ENCODE measurements at places on chromosomes 5 and 9. TPM values are rescaled to one million over a fixed set of nuclear protein-coding genes. Genes with fewer than 3 reads are reported as not detected.

LHX6 gene
- under 0.01 TPM for total RNA-seq

LIFR gene
- 10.4 TPM for total RNA-seq

TAS2R1 gene
- total RNA-seq: not detected

WHRN gene
- total RNA-seq: 0.28 TPM

ANXA1 gene
- total RNA-seq: 637 TPM

GLRA1 gene
- total RNA-seq: not detected

FBP1 gene
- total RNA-seq: not detected

PAIP2 gene
- total RNA-seq: 41.9 TPM

RASEF gene
- under 0.01 TPM for total RNA-seq

TRIM36 gene
- total RNA-seq: 0.18 TPM

SLC22A4 gene
- 2.8 TPM for total RNA-seq

- DNase-seq: no peak
Measured at GRCh38 chr5:119011186-119011585, 22.8 kb upstream of the DTWD2 start.

DNA sequence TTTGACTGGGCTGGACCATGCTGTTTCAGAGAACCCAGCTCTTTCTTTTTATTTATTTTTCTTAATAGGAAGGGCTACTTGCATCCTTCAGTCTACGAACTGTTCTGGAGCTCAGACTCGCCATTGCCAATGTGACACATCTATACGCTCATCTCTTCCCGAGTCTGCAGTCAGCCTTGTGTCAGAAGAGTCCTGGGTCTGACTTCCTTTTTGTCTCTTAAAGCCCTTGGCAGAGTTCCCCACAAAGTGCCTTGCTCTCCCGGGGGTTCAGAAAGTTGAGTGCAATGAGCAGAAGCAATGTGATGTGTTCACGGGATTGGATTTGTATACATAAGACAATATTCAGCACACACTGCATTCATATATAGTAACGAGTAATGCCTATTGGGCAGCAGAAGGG, 140.4 kb downstream of the ATPSCKMT start:
- DNase-seq: peak; percentile 6

DNA sequence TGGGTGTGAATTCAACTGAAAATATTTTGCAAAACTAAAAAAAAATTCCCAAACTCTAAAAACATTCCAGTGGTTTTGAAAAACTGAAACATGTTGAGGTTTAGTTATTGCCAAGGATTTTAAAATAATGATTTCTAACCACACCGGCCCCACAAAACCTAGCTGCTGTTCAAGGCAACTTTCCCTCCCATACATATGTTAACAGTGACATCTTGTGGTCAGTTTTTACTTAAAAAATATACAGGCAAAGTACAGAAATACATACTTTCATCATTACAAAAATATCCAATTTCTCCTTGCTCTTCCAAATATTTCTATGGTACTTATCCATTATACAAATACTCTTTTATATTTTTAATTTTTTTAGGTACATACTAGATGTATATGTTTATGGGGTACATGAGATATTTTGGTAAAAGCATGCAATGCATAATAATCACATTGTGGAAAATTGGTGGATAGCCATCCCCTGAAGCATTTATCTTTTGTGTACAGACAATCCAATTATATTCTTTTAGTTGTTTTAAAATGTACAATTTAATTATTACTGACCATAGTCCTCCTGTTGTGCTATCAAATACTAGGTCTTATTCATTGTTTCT, 34.4 kb upstream of the MRPS30 start:
- DNase-seq: peak; percentile 52

- no peak for DNase-seq
Measured at GRCh38 chr9:89375191-89375760, 57.0 kb downstream of the SECISBP2 start.

GRCh38 chr5:51225789-51226742, 157.2 kb upstream of the ISL1 start:
- no peak for DNase-seq

DNA sequence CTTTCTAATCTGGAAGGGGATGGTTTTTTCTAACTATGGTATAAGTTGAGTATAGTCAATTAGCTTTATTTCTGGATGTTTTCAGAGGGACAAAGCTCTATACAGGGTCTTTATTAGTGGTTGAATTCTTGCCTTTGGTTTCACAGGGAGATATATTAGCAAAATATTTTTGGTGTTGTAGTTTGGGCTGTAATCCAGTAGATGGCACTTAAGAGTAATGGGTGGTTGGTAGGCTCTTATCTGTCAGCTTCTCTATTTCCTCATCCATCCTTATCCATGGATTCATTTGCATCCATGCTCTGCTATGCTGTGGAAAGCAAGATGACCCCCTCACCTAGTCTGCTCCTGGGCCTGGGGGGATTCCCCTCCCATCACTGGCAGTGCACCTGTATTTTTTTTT, 363.6 kb upstream of the CYLC2 start:
- DNase-seq: no peak

DNA sequence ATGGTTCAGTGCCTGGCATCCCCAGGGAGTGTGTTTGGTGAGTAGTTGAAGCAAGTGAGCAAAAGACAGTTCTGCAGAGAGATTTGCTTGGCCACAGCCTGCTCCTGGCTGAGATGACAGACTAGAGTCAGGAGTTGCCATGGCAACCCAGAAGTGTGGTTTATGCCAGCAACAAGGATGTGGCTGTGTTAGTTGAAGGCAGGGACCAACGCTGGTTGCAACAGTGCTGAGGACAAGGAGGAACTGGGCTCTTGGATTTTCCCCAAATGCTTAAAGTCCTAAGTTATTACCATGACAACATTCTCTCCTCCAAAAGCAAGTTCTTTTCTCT, 2.7 kb downstream of the NXNL2 start:
- DNase-seq: peak; percentile 87

GRCh38 chr5:113451797-113452196, 17.0 kb upstream of the TSSK1B start:
- DNase-seq: no peak

- DNase-seq: no peak
Measured at GRCh38 chr9:119802621-119803020, 433.4 kb upstream of the BRINP1 start.

GRCh38 chr5:61132559-61132958, 29.7 kb downstream of the SMIM15 start:
- DNase-seq: peak; percentile 38

DNA sequence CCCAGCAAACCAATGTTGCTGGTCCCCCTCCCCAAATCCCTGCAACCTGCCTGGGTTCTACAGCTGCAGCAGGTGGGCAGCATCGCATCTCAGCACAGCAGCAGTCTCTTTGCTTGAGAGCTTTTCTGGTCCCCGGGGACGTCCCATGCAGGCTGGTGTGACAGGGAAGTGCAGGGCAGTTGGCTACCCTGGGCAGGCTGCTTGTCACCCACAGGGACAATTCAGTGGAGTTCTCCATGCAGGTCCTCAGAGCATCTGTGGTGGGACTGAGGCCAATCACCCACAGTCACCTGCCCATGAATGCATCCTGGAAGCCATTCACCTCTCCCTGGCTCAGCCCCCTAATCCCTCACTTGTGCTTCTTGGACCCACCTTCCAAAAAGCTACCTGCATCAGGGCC, 43.9 kb upstream of the SEMA4D start:
- DNase-seq: no peak

GRCh38 chr9:128242828-128243214, 33.0 kb downstream of the GOLGA2 start:
- no peak for DNase-seq

- DNase-seq: no peak
Measured at GRCh38 chr5:40680741-40681362, 1.1 kb downstream of the PTGER4 start.

- DNase-seq: no peak
Measured at GRCh38 chr9:26727471-26727870, 165.1 kb downstream of the CAAP1 start.

- no peak for DNase-seq
Measured at GRCh38 chr5:132301344-132302271, 7.4 kb downstream of the SLC22A4 start.

DNA sequence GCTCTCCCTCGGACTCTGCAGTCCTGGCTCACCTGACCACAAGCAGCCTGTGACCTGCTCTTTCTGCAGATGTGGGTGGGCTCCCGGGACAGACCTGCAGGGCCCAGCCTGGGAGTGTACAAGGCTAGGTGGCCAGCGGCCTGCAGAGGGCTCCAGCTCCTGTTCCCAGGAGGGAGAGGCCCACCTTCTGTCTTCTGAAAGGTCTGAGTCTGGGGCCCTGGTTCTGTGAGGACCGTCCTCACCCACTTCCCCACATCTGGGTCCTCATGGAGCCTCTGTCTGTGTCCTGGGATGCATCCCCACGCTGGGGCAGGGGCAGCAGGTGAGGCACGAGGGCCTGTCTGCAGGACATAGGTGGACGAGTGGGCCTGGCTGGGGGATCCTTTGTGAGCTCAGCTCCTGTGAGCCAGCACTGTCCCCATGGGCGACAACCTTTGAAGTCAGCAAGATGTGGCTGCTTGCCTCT, 43.7 kb downstream of the PHF2 start:
- DNase-seq: no peak

DNA sequence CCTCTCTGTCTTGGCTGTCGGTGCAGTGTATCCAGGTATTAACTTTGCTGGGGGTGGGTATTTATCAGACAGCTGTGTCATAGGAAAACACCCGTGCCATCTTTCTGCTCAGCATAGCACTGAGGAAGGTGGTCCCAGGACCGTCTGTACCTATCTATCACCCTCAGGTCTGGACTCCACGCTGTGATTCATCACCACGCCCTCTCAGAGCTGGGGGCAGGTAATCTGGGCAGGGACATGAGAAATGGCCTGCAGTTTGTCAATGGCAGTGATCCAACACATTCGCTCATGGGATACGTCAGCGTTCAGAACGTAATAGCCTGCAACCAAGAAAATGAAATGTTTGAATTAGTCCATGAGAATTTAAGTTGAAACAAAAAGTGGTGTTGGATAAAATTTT, 151.6 kb upstream of the MAP1B start:
- no peak for DNase-seq

DNA sequence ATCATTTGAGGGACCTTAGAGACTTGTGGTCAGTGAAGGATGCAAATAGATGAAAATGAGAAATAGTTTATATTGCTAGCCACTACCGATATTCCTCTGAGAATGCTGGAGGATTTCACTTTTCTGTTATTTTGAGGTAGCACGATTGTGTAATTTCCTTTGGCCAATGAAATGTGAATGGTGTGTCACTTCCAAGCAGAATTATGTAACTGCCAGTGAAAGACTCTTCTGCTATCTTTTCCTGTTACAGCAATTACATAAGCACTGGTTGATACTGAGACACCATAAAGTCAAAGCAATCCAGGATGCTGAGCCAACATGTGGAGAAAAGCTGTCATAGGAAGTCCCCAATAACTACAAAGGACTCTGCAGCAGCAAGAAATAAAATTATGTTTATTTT, 3.6 kb upstream of the PCDHA2 start:
- DNase-seq: no peak

- DNase-seq: peak; percentile 78
Measured at GRCh38 chr9:122819791-122820489, 8.4 kb downstream of the PDCL start.

DNA sequence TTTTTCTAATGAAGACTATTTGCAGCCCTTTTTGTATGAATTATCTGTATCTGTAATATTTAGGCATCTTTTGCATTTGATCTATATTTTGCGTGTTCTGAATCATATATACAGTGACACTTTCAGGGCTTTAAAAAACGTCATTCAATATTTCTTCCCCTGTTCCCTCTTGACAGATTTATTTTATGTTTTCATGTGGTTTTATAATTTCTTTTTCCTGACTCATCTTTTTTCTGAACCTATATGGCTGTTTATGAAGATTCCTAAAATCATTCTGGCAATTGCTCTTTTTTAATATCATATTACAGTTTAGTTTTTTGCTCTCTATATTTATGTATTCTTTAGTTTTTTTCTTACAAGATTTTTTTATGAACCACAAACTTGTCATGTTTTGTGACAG, 67.6 kb downstream of the SMARCA2 start:
- DNase-seq: no peak

DNA sequence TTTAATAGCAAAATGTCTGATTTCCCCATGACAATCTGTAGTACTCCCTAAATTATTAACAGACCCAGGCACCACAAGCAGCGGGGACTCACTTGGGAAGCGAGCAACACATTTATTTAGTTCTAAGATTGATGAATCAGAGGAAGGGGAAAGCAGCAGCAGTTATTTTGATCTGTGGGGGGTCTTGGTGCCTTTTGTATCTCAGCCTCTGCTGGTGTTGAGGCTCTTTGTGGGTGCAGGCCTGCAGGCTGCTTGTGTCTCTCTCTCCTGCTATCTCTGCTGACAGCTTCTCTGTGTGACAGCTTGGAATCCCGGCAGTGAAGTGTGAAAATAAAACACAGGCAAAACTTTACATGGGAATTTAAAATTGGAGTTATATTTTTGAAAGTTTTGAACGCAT, 878.2 kb upstream of the DMAC1 start:
- no peak for DNase-seq

- peak; percentile 75 for DNase-seq
Measured at GRCh38 chr5:53934151-53934820, 373.8 kb downstream of the NDUFS4 start.

DNA sequence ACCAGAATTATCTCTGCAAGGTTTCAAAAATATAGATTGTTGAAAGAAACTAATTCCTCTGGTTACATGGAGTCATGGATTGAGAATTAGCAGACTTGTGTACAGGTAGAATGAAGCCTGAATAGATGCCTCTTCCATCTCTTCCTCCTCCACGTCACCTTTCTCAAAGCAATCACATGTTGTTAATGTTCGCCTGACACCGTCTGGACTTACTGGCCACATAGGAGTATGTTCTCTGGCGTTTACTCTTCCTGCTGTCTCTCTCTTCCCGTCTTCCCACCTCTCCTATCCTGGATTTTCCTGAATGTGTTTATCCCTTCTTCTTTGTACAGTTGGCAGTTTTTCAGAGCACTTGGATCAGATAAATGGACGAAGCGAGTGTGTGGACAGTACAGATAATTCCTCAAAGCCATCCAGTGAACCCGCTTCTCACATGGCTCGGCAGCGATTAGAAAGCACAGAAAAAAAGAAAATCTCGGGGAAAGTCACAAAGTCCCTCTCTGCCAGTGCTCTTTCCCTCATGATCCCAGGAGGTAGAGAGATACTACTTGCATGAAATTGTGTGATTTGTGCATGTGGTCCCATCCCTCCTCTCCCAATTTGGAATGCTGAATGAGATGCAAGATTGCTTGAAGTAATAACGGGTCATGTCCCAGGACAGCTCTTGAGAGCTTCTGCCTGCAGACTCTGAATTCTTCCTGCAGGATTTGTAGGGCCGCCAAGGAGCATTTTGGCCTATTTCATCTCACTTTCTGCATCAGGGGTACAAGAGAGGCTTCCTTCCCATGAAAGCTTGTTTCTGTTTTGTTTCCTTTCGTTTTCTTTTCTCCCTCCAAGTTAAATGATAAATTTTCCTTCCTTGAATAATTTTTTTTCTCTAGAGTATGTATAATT, 47.3 kb downstream of the CD180 start:
- DNase-seq: no peak

- DNase-seq: peak; percentile 87
Measured at GRCh38 chr9:95852059-95853032, 23.1 kb upstream of the ERCC6L2 start.

DNA sequence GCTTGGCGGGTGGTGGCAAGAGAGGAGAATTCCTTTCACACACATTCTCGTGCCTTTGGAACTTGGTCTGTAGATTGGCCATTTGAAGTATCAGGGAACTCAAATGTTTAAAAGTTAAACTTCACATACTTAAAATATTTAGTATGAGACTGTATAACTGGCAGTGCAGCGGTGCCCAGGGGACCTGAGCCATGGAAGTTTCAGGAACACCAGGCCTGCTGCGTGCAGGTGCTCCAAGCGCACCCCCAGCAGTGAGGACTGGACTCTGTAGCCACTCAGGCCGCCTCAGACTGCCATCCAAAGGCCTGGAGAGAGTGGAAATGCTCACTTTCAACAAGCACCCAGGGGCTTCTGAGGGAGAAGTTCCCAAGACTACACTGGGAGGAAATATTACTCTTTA, 273.5 kb upstream of the IRX2 start:
- no peak for DNase-seq

GRCh38 chr5:109853377-109853776, 163.7 kb downstream of the MAN2A1 start:
- no peak for DNase-seq
